Suppressor macrophage (primary cell): ENCODE measurements at places on chromosomes 13 and 19.

DNA sequence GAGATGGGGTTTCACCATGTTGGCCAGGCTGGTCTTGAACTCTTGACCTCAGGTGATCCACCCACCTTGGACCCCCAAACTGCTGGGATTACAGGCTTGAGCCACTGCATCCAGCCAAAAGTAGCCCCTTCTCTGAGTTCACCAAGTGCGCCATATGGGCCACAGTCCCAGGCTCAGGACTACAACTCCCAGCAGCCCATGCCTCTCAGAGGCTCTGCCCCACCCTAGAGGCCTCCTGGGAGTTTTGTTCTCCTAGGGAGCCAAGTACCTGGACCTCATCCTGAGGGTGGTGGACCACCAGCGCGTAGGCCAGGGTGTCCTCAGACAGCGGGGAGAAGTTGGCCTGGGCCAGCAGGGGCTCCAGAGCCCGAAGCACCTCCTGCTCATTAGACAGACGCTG, 18.8 kb downstream of the TMEM143 start:
- DNase-seq = no peak

DNA sequence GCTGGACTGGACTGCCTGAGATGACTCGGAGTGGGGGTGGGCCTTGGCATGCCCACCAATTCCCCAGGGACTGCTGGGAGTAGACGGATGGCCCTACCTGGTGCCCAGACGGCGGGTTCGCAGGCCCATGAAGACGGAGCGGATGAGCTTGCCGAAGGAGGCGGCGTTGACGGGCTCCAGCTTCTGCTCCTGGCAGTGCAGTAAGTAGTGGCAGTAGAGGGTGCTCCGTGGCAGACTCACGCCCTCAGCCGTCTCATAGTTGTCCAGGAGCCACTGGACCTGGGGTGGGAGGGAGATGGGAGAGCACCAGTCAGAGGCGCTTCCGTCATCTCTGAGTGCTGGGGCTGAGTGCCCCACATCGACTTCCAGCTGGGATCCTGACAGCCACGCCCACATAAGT, 17.6 kb downstream of the DCAF15 start:
- DNase-seq = no peak

GRCh38 chr13:104008541-104009435, 942.6 kb upstream of the SLC10A2 start:
- no peak for DNase-seq

- DNase-seq = no peak
Observed at GRCh38 chr13:27919659-27919933, 204 bp upstream of the PDX1 start.

DNA sequence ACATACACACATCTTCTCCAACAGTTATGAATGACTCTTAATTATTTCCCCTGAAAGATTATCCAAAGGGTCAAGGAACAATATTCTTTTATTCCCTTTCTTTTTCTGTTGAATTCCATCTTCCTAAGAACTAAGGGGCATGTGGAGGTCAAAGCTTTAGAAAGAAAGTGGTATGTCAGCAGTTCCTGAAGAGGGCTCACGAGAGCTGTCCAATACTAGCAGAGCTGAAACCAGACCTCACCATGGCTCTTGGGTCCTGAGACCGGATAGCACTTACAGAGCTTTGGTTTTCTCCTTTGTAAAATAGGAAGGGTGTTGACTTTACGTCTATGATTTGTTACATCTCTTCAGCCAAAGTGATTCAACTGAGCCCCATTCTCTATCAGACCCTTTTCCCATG, 109.8 kb upstream of the FREM2 start:
- no peak for DNase-seq

DNA sequence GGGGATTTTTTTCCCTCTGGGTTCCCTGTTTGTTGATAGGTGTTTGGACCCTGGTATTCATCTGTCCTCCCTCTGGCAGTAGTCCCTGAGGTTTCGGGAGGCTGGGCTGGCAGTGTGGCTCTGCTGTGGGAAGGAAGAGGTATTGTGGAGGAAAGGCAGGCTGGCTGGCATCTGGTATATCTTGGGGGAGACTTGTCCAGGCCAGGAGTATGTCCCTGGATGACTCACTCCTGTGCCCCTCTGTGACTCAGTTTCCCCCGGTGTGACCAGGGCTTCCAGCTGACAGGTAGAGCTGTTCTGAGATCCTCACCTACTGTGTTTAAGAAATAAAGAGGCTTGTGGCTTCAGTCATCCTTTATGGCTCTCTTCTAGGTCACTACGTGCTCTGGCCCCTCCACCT, 14.2 kb upstream of the ZNF492 start:
- no peak for DNase-seq

- no peak for DNase-seq
Observed at GRCh38 chr19:5530701-5531100, 37.1 kb downstream of the TINCR start.

GRCh38 chr13:108218044-108218974, at the start of gene ABHD13:
Gene ABHD13 (plus strand): TSS chr13:108218392. CDS start chr13:108229219, 10,827 bp downstream.
- DNase-seq = peak; percentile 96

- DNase-seq = peak; percentile 72
Observed at GRCh38 chr13:94419304-94419924, 60.1 kb downstream of the DCT start.

DNA sequence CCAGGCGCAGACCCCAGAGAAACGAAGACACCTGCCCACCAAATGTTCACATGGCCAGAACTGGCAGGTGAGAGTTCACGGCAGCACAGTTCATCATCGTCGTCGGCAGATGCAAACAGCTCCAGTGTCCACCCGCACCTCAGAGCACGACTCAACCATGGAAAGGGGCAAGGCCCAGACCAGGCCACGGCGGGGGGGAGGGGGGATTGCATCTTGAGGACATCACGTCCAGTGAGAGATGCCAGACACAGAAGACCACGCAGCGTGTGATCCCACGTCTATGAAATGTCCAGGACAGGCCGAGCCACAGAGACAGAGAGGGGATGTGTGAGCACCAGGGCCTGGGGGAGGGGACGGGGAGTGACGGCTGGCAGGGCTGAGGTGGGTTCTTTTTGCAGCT, 7.3 kb downstream of the RNF126 start:
- no peak for DNase-seq

- DNase-seq = peak; percentile 94
Observed at GRCh38 chr19:2084993-2085720, 11.0 kb downstream of the MOB3A start.

- DNase-seq = peak; percentile 62
Observed at GRCh38 chr19:31275068-31275334, 74.2 kb downstream of the TSHZ3 start.

GRCh38 chr19:38319421-38320258, at the start of gene KCNK6:
Gene KCNK6 (plus strand): TSS chr19:38319845. CDS start chr19:38319951, 106 bp downstream.
- DNase-seq = peak; percentile 63

GRCh38 chr19:5473646-5474045, 18.4 kb downstream of the ZNRF4 start:
- DNase-seq = no peak

- peak; percentile 19 for DNase-seq
Observed at GRCh38 chr13:23025864-23026608, 154.7 kb upstream of the SGCG start.

DNA sequence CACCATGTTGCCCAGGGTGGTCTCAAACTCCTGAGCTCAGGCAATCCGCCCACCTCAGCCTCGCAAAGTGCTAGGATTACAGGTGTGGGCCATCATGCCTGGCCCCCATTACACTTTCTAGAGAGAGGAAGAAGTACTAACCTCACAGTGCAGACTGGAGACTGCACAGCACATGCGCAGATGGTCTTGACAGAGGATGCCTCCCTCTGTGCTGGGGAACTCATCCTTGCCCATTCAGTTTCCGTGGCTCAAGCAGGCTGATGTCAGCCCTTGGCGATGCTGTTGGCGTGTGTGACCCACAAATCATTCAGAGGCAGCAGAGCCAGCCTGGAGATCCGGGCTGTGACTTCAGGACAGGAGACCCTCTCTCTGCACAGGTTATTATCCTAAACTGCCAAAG, 14.6 kb upstream of the FFAR2 start:
- DNase-seq = peak; percentile 34

DNA sequence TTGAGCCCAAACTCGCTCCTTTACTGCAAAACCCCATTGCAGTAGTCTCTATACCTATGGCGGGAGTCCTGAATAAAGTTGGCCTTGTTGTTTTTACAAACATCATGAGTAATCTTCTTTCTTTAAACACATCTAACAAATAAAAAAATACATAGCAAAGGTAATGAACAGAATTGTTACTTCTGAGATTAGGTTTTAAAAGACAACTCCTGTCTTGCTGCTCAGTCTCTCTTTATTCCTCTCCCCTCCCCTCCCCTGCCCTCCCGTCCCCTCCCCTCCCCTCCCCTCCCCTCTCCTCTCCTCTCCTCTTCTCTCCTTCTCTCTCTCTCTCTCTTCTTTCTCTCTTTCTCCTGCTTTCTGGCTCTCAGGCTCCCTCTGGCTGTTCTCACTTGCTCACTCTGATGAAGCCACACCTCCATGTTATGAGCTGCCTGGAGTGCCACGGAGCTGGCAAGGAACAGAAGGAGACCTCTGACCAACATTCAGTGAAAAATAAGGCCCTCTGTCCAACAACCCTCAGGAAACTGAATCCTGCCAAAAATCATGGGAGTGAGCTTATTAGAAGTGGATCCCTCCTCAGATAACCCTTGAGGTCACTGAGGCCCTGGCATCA, 300.7 kb upstream of the MIR17HG start:
- DNase-seq = no peak

GRCh38 chr19:13885826-13886365, 9.0 kb downstream of the NANOS3 start:
- DNase-seq = no peak

DNA sequence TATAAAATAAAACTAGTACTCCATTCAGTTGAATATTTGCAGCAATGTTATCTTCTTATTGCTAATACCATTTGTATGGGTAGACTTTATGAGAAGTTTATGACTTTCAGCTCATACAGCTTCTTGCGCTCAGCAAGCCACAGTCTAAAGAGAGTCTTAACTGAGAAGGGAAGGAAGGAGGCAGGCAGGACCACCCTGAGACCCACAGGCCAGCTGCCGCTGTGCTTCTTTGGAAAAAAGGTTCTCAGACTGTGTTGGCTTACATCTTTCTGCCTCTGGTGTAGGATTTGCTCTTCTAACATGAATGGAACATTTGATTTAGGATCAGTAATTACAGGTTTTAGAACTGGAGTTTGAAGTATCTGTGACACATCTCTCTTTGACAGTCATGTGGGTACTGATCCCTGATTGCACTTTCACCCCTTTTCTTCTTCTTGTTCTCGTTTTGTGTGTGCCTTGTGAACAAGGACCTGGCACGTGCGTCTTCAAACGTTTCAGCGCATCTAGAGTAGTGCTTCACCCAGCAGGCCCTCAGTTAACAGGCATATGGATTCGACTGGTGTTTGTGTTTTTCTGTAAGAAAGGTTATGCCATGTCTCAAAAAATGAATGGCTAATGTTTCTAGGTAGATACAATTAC, 7.1 kb upstream of the GPR18 start:
- no peak for DNase-seq

GRCh38 chr13:75787249-75787928, 151.3 kb downstream of the LMO7 start:
- no peak for DNase-seq

GRCh38 chr19:4138445-4138844, 14.5 kb upstream of the MAP2K2 start:
- DNase-seq = no peak

DNA sequence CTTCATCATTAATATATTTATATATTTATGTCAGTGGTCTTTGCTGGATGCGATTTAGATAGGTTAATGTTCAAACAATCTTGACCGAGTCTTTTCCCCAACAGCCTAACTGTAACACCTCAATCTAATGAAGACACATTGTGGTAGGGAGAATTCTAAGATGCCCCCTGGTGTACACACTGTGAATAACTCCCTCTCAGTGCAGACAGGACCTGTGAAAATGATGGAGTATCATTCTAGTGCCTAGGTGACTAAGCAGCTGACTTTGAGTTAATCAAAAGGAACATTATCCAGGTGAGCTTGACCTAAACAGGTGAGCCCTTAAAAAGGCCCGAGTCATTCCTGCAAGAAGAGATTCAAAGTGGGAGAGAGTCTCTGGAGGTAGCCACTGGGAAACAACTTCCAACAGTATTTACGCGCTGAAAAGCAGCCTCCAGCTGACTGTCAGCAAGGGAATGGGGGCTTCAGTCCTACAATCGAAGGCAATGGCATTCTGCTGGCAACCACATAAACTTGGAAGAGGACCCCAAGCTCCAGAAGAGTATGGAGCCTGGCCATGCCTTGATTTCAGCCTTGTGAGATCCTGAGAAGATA, 28.0 kb upstream of the KBTBD7 start:
- DNase-seq = peak; percentile 63

DNA sequence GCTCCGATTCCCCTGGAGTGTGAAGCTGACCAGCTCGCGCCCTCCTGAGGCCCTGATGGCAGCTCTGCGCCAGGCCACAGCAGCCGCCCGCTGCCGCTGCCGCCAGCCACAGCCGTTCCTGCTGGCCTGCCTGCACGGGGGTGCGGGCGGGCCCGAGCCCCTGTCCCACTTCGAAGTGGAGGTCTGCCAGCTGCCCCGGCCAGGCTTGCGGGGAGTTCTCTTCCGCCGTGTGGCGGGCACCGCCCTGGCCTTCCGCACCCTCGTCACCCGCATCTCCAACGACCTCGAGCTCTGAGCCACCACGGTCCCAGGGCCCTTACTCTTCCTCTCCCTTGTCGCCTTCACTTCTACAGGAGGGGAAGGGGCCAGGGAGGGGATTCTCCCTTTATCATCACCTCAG, 20.3 kb downstream of the CKM start:
- DNase-seq = no peak

DNA sequence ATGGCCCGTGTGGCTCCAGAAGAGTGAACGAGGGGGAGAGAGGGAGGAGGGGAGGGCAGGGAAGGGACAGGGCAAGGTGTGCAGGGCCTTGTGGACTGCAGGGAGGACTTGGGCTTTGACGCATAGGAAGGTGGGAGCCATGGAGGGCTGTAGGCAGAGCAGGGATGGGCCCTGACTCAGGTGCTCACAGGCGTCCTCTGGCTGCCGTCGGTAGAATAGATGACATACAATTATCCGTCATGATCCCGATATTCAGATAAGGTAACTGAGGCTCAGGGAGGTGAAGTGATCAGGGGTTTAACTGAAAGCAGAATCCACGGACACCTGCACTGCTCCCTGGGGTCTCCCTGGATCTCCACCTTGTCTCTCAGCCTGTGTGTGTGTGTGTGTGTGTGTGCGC, 3.4 kb downstream of the C3 start:
- DNase-seq = no peak

GRCh38 chr19:46616631-46617322, 8.1 kb downstream of the PTGIR start:
- peak; percentile 79 for DNase-seq

DNA sequence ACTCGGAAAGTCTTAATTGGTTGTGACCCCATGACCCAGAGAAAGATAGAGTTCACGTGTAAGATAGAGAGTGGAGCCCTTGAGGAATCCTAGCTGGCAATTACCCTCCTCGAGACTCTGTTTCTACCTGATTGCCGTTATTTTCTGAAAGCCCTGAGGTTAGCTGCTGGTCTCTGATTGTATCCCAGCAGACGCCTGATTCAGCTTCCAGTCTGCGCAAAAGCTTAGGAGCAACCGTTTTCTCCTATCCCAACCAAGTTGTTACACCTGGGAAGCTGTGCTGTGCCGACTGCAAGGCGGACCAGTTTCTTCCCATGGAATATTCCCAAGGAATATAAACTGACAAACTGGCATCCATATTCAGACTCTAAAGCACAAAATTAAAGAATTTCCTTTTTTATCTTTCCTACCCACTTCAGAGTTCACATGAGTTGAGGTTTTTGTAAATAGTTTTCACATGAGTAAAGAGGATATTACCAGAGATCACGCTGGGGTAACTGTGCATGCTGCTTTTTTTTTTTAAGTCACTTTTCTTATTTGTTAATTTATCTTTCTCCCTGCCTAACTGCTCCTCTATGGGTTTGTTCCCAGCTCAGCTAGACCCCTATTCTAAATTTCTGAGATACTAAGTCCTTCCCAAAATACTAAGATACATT, 1.5 kb upstream of the TRPC4 start:
- DNase-seq = no peak

GRCh38 chr19:18274781-18275356, 617 bp upstream of the IQCN start:
- DNase-seq = peak; percentile 79
